ENCODE measurements at places on chromosomes 11 and 22. TPM values are rescaled to one million over a fixed set of nuclear protein-coding genes. Genes with fewer than 3 reads are reported as not detected.
A peak's percentile ranks its signal among the peaks of the same experiment; 100 is the strongest.

GRCh38 chr11:100830978-100831732 lies 144.1 kb downstream of the ARHGAP42 start:
- peak; percentile 23 for DNase-seq

GRCh38 chr11:19436932-19437331 lies 196.2 kb upstream of the E2F8 start:
- no peak for DNase-seq

The C11orf87 gene
- not detected for total RNA-seq

DNA sequence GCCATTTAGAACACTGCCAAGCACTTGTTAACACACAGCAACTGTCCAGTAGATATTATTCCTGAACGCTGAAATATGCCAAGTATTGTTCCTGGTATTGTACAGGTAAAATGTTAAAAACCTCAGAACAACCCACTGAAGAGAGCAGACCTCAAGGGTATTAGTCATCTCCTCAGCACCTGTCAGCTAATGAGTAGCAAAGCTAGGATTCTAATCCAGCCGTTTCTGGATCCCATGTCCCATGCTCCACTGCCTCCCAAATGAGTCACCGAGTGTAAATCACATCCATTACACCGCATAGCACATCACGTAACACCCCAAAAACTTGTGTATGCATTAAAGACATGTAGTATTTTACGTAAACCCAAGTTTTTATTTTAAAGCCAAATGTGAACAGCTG lies 705.4 kb upstream of the TENM4 start:
- no peak for DNase-seq

The OTOG gene
- total RNA-seq, result not detected

DNA sequence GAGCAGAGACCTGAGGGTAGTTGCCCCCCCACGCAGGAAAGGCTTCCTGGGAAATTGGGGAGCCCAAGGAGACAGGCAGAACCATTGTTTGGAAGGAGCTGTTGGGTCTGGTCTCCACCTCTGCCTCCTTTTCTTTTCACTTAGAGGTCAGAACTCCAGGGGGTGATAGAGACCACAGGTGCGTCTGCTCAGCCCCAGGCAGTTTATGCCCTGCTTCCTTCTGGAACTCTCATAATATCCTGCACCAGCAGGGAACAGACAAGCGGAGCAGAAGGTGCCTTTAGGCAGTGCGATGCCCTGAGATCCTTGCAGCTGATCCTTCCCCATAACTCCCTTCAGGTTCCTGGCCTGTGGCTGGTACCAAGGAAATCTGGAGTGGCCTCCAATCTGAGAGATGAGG lies 120.2 kb downstream of the NECTIN1 start:
- DNase-seq, result no peak

GRCh38 chr11:34036456-34036855 lies 15.1 kb upstream of the CAPRIN1 start:
- no peak for DNase-seq

- DNase-seq, result no peak
Observed at GRCh38 chr22:50298266-50298637, 9.2 kb downstream of the PLXNB2 start.

- DNase-seq, result no peak
Observed at GRCh38 chr11:120863359-120863758, 160.5 kb upstream of the TBCEL start.

The MAP6 gene
- 0.26 TPM for total RNA-seq

GRCh38 chr11:85809863-85810262 lies 1.1 kb downstream of the SYTL2 start:
- DNase-seq, result no peak

DNA sequence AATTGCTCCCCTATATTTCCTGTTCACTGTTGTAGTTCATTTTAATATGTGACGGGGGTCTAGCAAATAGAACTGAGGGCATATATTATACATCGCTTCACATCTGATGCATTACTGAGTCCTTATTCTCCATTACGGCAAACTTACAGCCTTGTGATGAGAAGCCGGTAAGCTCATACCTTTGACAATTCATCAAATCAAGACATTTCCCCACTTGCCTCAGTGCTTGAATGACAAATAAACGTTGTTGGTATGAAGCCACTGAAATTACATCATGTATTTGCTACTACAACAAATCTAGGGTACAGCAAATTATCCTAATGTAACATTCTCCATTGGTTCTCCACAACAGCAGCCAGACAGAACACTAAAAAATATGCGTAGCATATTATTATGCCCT lies 1999.8 kb downstream of the LRRC4C start:
- DNase-seq, result no peak

GRCh38 chr11:134761926-134762247 lies 349.8 kb upstream of the B3GAT1 start:
- DNase-seq, result no peak

DNA sequence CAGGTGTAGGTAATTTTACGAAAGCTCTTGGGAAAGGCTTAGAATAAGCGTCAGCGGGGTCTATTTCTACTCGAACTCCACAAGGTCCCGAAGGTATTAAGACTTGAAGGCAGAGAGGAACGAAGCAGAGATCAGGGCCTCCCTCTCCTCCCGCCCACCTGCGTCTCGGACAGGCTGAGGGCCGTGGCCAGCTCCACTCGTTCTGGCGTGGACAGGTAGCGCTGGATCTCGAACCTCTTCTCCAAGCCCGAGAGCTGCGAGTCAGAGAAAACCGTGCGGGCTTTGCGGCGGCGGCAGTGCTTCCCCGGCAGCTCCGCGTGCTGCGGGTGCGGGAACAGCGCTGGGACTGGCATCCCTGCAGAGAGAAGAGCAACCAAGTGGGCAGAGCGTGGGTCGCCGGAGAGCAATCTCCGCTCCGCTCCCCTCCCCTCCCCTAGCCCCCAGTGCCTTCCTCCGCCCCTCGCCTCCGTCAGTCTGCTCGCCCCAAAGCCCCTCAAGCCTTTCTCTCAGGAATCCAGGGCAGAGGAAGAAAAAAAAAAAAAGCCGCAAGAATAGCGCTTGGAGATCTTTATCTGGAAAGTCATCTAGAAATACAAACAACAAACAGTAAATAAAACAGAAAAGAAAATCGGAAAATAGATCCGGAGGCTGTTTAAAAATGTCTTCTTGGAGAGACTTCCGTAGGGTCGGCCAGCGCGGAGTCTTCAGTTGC lies 2.4 kb downstream of the BSX start:
- DNase-seq, result no peak

Measured in dermis microvascular lymphatic vessel endothelial cell (primary cell).